ENCODE measurements at places on chromosomes 2 and 18. TPM values are rescaled to one million over a fixed set of nuclear protein-coding genes. Genes with fewer than 3 reads are reported as not detected.

Gene NFATC1
- 5.2 TPM for polyA plus RNA-seq

Gene GCG
- polyA plus RNA-seq: not detected

Gene KCNG2
- 0.13 TPM for polyA plus RNA-seq

Gene DTNA
- polyA plus RNA-seq: 22.7 TPM

Gene C2orf76
- polyA plus RNA-seq: 20.3 TPM

Gene DUSP19
- polyA plus RNA-seq: 5.2 TPM

Gene MAPK4
- 8.9 TPM for polyA plus RNA-seq

Gene HSBP1L1
- polyA plus RNA-seq: 25.5 TPM

Gene XPO1
- 322 TPM for polyA plus RNA-seq

Gene TFCP2L1
- polyA plus RNA-seq: 68.0 TPM

Gene SPIRE1
- 37.6 TPM for polyA plus RNA-seq

Gene HEATR5B
- 27.9 TPM for polyA plus RNA-seq

Gene FAM237A
- not detected for polyA plus RNA-seq

Gene NAT8
- 18.6 TPM for polyA plus RNA-seq

GRCh38 chr2:74072565-74072964 lies 75.1 kb downstream of the BOLA3 start:
- DNase-seq: no peak

DNA sequence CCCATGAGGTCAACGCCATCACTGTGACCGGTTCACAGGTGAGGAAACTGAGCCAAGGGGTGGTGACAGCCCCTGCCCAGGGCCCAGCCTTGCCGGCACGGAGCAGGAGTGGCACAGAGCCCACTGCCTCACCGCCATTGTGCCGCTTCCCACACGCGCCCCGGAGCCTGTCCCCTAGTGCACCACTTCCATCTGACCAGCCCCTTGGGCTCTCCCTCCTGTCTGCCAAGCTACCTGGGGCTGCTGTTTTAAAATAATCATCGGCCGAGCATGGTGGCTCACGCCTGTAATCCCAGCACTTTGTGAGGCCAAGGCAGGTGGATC lies 49.7 kb upstream of the GLI2 start:
- no peak for DNase-seq

- no peak for DNase-seq
Observed at GRCh38 chr2:237541243-237541642, 25.1 kb upstream of the PRLH start.

DNA sequence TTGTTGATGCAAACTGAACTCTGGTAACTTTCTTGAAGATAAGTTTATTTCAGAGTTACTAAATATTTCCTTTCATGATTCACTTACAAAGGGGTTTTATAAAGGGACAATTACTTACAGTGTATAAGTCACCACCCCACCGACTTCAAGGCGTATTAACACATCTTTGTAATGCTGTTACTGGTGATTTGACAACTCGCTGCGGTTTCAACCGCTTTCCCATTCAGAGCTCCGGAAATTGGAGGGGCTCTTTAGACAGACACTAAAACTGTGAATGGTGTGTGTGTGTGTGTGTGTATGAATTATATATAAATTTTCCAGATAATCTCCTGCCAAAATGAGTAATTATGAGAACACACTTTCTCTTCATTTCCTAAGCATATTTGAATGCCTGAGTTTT lies 4.9 kb downstream of the TM4SF20 start:
- no peak for DNase-seq

GRCh38 chr18:57334383-57334782 lies 18.0 kb upstream of the ST8SIA3 start:
- no peak for DNase-seq

- DNase-seq: no peak
Observed at GRCh38 chr2:176960736-176961520, 251.7 kb upstream of the HNRNPA3 start.

DNA sequence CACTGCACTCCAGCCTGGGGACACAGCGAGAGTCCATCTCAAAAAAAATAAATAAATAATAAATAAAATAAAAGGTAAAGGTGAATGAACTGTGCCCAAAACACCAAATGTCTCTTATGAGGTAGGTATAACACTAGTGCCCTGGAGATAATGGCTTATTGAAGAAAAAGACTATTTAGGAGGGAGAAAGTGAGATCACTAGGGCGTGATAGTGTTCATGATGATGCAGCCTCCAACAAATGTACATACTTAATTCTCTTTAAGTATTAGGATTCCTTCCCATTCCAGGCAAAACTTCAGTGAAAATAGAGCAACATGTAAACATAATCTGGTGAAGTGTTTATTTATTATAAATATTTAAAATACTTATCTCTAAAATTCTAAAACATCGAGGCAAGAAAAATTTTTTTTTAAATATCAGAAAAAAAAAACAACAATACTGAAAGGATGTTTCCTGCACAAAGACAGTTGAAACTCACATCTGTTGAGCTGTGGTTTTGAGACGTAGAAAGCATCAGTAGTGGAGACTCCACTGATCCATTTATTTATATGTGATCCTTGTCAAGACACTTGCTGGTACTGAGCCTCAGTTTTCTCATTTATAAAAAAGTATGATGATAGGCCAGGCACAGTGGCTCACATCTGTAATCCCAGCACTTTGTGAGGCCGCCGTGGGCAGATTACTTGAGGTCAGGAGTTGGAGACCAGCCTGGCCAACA lies 183.3 kb downstream of the LRP1B start:
- DNase-seq: no peak

DNA sequence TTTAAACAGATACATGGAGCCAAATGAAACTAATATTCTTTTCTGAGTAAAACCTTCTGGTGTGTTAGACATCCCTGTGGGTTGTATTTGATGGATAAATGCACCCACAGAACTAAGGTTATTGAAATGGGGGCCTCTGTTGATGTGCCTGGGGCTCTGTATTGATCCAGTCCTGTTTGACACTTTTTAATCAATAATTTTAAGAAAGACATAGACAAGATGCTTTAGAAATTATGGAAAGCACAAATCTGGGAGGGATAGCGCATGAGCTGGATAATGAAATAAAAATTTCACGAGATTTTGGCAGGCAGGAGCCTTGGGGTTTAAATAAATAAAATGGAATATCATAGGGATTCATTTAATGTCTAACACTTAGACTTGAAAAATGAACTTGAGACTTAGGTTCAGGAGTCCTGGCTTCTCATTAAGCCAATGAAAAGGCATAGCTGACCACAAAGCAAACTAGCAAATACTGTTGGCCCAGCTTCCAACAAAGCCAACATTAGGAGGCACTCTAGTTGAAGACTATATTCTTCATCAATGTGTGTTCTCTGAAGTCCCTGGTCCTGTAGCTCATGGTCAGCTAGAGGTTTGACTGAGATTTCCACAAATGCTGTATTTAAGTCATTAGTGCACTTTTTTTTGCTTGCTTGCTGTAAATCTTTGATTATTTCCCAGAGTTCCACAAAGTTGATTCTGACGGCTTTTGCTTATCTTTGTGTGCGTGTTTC lies 64.2 kb upstream of the SH3RF3 start:
- DNase-seq: no peak

GRCh38 chr2:108621087-108621559 lies 86.9 kb downstream of the LIMS1 start:
- peak; percentile 48 for DNase-seq

DNA sequence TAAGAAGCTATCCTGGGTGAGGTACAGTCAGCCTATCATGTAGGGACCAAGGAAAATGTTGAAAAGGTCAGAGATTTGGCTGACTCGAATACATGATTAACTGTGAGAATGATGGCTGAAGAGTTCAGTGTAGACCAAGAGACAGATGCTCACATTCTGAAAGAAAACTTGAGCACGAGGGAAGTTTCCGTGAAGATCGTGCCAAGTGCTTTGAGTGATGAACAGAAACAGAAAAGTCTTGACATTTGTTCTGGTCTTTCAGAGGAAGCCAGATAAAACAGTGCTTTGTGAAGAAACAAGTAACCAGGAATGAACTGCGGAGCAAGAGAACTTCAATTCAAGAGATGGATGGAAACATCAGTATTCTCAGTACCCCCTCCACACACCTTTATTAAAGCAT lies 500.3 kb upstream of the SMIM21 start:
- no peak for DNase-seq

DNA sequence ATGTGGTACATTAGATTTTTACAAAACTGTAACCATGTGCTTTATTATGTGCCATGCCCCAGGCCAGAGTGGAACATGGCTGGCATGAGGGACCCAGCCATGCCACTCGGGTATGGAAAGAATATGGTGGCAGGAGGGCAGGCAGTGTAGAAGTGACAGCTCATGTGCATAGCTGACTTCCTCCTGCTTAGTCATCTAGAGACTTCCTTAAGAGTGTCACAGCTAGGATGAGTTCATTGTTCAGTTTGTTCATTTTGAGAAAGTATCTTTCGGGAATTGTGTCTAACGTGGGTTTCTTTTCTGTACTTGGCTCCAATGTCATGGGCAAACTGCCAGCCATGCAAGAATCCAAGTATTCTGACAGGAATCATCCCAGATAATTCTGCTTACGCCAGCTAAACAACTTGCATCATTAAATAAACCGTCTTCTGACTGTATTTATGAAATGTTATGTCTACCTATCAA lies 94.3 kb upstream of the ITGB6 start:
- no peak for DNase-seq

DNA sequence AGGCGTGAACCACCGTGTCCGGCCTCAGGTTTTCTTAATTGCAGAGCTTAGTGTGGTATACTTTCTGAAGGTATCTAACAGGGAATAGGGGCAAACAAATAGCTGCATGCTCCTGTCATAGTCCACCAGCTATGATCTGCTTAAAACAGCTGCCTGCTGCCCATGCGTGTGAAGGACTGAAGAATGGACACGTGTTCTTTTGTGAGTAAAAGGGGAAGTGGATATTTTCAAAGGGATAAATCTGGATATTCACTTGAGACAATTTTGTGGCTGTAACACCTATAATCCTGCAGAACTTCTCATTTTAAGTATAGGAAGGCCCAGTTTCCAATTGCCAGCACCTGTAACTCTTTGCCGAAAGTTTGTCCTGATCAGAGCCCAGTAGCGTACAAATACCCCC lies 44.7 kb downstream of the TRPM8 start:
- no peak for DNase-seq

DNA sequence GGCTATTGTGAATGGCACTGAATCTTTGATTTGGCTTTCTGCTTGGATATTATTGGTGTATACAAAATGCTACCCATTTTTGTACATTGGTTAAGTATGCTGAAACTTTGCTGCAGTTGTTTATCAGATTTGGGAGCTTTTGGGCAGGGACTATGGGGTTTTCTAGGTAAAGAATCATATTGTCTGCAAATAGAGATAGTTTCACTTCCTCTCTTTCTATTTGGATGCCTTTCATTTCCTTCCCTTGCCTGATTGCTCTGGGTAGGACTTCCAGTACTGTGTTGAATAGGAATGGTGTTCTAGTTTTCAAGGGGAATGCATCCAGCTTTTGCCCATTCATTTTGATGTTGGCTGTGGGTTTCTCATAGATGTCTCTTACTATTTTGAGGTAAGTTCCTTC lies 489.1 kb upstream of the LRATD1 start:
- no peak for DNase-seq

- no peak for DNase-seq
Observed at GRCh38 chr2:165953306-165953654, 296 bp downstream of the TTC21B start.

- no peak for DNase-seq
Observed at GRCh38 chr2:44441200-44441599, 79.5 kb downstream of the CAMKMT start.

DNA sequence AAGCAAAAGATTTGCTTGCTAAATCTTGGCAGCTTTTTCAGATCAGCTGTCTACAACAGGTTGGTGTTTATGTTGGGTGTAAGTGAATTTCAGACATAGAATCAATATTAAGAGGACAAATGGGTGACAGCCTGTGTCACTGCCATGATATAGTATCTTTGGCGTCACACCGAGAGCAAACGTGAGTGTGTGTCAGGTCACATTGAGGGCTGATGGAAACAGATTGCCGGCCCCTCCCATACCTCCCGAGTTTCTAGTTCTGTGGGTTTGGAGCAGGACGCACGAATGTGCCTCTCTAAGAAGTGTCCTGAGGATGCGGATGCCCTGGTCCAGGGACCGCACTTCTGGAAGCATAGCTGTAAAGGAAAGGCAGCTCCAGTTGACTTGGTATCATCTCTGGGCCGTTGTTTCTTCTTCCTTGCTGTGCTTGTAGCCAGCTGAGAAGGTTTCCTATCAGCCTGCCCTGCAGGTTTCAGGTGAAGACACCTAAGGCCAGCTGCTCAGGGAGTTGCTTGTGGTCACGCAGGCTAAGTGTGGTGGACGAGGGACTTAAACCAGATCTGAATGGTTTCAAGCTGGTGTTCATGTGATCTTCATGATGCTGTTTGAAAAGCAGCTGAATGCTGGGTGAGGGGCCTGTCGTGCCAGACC lies 6.4 kb downstream of the AGAP1 start:
- no peak for DNase-seq

DNA sequence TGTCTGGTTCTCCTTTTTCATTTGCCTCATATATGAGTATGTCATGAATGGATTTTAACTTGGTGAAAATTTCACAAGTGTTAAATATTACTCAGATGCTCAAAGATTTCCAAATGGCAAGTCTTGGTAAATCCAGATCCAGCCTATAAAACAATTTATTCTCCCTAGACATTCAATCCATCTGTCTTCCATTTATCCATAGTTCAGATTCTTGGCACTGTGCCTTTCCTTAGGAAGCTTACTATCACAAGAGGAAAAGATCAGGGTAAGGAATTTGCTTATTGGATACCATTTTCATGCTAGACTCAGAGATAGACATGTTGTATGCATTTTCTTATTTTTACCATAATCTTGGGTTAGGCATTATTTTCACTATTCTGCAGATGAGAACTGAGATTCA lies 72.5 kb upstream of the LRRTM1 start:
- DNase-seq: no peak

- no peak for DNase-seq
Observed at GRCh38 chr2:68091439-68092034, 28.7 kb upstream of the C1D start.

GRCh38 chr2:120587279-120587996 lies 148.2 kb upstream of the GLI2 start:
- DNase-seq: no peak

- DNase-seq: no peak
Observed at GRCh38 chr18:55513161-55513560, 74.8 kb downstream of the TCF4 start.

DNA sequence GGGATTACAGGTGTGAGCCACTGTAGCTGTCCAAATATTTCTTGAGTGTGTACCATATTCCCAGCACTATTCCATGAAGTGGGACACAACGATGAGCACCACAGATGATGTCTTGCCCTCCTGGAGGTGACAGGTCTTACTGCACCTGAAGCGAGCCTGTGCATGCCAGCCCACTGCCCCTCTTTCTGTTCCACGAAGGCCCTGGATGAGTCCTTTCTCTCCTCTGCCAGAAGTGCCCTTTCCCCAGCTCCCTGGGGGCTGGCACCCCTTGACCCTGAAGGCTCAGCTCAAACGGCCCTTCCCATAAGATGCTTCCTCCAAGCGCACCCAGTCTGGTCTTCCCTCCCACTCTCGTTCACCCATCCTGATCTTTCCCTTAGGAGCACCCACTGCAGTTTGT lies 5.5 kb downstream of the ATP6V1B1 start:
- DNase-seq: no peak

- DNase-seq: peak; percentile 48
Observed at GRCh38 chr2:219789476-219789875, 162.0 kb downstream of the SLC4A3 start.

- no peak for DNase-seq
Observed at GRCh38 chr2:59665021-59665420, 888.4 kb downstream of the BCL11A start.

GRCh38 chr2:236254001-236254400 lies 10.2 kb downstream of the ASB18 start:
- no peak for DNase-seq

- no peak for DNase-seq
Observed at GRCh38 chr2:10784719-10785118, 27.9 kb downstream of the PDIA6 start.

GRCh38 chr18:13514558-13514957 lies 211.8 kb downstream of the FAM210A start:
- no peak for DNase-seq

- no peak for DNase-seq
Observed at GRCh38 chr2:218748741-218749441, 33.1 kb upstream of the CYP27A1 start.
